Right hindlimb (tissue), 1 donor: ENCODE measurements at places on chromosomes 1 and 21.

- DNase-seq = no peak
Measured at GRCh38 chr1:163933437-163933836, 611.7 kb downstream of the NUF2 start.

- DNase-seq = no peak
Measured at GRCh38 chr1:89887713-89888112, 66.9 kb downstream of the LRRC8D start.

DNA sequence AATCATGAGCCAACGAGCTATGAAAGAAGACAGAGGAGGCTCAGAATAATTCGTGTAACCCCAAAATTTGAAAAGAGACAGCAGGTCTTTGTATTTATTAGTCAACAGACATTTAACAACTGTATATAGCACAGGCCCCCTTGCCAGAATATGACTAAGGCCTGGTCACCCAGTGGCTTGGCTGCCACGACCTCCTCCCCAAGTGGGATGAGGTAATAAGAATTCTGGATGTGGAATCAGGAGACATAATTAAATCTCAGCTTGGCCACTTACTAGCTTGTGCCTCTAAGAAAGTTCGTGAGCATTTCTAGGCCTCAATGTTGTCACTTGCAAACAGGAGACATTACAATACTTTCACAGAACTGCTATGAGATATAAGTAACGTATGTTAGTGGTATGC, 134.2 kb upstream of the TNFSF4 start:
- peak; percentile 27 for DNase-seq

- DNase-seq = no peak
Measured at GRCh38 chr1:14466006-14466405, 132.5 kb upstream of the KAZN start.

DNA sequence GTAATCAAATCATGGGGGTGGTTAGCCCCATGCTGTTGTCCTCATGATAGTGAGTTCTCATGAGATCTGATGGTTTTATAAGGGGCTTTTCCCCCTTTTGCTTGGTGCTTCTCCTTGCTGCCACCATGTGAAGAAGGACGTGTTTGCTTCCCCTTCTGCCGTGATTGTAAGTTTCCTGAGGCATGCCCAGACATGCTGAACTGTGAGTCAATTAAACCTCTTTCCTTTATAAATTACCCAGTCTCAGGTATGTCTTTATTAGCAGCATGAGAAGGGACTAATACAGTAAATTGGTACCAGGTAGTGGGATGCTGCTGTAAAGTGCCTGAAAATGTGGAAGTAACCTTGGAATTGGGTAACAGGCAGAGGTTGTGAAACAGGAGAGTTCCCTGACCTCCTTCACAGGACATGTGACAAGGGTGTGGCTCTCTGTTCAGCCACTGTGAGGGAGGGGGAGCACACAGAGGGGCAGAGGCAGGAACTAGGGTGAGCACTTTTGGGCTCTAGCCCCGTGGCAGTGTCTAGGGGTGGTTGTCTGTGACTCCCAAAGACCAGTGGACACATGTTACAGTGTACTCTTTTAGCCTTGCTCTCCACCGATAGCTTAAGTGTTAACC, 105.3 kb downstream of the BACH1 start:
- no peak for DNase-seq

DNA sequence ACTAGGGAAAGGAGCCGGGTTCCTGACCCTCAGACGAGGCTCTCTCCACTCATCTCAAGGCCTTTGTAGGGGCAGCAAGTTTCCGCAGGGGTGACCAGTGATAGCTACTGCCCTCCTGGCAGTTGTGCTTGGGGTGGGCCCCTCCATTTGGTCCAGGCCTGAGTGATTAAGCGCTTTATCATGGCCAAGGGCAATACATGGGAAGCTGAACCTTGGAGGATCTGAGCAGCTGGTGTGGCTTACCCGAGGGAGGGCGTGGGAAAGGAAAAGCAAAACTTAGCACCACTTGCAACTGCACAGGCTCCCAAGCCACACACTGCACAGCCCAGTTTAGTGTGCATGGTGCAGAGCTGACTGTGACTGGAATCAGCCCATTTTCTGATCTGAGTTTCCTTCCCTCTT, 47.8 kb downstream of the GADD45A start:
- DNase-seq = peak; percentile 63

DNA sequence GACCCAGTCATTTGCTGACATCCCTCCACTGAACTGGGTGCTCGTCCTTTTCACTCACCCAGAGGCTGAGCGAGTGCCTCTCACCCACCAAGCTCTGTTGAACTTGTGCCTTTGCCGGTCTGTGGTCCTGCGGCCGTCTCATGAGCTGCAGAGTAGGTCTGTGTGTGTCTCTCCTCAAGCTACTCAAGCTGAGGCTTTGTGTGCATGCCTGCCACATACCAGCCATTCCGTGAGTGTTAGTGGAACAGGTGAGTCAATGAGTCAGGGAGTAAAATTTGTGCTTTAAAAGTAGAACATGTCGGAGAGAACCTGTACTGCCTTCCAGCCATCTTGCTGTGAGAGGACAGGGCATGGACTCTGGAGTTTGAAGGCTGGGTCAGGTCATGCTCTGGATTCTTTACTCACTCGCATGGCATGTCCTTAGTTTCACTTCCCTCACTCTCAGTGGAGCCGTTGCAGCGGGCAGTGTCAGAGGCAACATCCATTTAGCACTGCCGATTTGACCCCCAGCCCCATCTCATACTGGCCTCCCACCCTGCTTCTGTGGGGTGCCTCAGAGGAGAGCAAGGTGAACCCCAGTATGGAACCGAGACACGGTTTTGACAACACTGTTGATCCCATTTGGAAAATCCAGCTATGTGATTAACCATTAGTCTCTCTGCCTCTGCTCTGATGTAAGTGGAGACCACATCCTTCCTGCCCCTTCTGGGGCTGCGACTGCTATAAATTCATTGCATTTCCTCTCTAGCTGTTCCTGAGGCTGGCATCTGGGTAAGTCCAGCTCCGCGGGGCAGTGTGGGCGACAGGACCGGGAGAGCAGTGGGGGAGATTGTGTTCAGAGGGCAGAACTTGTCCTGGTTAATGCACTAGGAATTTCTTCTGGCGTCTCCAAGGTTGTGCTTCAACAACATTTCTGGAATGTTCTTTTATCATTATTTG, at the start of gene NLRP3:
NLRP3 (plus strand) TSS at position 751 of the 939 bp plus-strand sequence. CDS start 2,628 bp downstream, outside the sequence.
- no peak for DNase-seq

DNA sequence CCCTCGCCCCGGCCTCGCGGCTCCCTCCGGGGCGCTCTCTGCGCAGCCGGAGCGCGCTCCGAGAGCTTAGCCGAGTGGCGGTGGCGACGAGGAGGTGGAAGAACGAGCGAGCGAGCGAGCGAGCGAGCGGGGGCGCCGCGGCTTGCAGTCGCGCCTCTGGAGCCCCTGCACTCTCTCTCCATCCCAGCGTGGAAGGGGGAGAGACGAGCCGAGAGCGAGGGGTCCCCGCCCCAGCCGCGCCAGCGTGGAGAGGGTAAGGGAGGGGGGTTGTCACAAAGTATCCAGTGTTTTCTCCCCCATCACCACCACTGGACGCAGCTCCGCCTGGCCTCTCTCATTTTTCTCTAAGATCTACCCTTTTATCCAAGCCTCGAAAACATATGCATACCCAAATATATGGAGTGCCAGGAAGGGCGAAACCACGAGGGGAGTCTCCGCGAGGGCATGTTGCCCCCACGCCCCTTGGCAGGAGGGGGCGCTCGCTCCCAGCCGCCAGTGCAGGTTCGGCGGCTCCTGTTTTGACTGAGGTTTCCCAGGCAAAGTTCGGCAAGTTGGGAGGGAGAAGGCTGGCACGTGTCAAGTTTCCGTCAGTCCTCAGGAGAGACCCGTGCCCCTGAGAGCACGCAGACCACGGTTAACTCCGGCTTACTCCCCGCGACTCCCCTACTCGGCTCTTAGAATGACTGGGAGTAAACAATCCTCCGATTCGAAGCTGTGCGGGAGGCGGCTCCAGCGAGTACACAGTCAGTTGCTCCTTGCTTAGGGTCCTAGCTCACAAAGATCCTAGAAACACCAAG, 569 bp upstream of the DAB1 start:
- DNase-seq = peak; percentile 36

DNA sequence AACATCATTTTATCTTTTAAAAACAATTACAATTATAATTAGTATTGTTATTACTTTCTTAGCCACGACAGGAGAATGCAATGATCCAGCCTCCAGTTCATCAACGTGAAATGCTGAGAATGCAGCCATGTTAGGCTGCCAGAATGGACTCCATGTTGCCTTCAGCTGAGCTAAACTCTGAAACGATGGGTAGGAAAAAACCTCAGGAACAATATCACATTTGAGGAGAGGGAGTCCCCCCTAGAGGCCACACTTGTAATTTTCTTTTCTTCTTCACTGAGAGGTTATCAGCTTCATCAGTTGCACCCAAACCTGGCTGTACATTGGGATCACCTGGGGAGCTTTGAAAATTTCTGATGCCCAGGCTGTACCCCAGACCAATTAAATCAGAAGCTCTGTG, 34.6 kb upstream of the DNAH14 start:
- no peak for DNase-seq

- DNase-seq = no peak
Measured at GRCh38 chr1:43768168-43768567, 60.8 kb downstream of the ST3GAL3 start.

- no peak for DNase-seq
Measured at GRCh38 chr1:15707239-15707925, 23.3 kb downstream of the PLEKHM2 start.

DNA sequence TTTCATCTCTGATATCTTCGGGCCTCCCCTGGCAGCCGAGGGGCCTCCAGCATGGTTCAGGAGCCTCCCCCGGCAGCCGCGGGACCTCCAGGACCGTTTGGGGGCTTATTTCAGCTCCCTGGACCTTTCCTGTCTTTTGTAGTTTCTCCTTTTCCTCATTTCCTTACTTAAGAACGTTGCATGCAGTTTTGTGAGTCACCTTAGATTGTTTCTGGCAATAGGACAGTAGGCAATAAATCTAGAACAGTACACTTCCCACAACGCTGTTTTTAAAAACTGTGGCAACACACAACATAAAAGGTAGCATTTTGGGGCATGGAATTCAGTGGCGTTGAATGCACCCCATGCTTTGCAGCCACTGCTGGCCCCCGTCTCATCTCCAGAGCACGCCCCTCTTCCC, 24.4 kb downstream of the FAAP20 start:
- no peak for DNase-seq

- no peak for DNase-seq
Measured at GRCh38 chr1:87077959-87078639, 163.7 kb downstream of the HS2ST1 start.

DNA sequence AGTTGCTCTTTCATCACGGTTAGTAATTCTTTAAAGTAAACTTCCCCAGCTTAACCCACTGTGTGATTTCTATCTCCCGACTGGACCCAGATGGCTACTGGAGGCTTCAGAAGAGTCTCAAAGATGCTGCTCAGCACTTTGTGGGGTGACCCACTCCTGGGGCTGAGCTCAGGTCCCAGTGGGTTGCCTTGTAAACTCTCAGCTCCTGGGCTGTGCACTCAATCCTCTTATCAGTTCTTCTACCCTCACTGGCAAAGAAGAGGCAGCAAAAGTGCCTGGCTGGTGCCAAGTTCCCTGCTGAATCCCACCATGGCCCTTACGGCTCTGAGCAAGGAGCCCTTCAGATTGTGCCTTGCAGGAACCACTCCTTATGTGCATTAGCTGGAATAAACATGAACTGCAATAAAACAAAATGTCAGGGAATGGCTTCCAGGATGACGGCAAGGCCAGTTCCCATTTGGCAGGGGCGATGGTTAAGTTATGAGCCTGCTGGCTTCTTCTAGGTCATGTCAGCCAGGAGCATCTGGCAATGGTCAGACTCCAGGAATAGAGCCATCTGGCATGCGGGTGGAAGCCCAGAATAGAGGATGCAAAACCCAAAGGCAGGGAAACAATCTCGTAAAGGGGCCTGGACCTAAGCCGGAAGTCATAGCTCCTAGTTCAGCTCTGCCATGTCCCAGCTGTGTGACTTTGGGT, 6.8 kb downstream of the MYOC start:
- peak; percentile 85 for DNase-seq

- no peak for DNase-seq
Measured at GRCh38 chr1:41138549-41138948, 103.6 kb downstream of the SCMH1 start.

- peak; percentile 68 for DNase-seq
Measured at GRCh38 chr1:151993084-151993733, 450 bp downstream of the S100A10 start.

DNA sequence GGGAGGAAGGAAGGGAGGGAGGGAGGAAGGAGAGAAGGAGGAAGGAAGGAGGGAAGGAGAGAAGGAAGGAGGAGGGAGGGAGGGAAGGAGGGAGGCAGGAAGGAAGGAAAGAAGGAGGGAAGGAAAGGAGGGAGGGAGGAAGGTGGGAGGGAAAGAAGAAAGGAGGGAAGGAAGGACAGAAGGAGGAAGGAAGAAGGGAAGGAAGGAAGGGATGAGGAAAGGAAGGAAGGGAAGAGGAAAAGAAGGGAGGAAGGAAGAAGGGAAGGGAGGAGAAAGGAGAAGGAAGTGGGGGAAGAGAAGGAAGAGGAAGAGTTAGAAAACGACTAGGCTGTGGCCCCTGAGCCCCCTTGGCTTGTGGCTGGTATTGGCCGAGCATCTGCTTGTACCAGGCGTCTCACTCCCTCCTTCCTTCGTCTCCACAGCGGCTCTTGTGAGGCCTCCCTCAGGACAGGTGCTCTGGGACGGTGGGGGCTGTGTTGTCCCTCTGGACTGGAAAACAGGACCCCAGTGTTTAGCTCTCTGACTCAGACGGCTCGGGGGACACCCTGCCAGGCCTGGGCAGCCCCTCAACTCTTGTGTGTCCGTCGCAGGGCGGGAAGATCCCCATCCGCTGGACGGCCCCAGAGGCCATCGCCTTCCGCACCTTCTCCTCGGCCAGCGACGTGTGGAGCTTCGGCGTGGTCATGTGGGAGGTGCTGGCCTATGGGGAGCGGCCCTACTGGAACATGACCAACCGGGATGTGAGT, 36.2 kb upstream of the C1QA start:
- DNase-seq = no peak

DNA sequence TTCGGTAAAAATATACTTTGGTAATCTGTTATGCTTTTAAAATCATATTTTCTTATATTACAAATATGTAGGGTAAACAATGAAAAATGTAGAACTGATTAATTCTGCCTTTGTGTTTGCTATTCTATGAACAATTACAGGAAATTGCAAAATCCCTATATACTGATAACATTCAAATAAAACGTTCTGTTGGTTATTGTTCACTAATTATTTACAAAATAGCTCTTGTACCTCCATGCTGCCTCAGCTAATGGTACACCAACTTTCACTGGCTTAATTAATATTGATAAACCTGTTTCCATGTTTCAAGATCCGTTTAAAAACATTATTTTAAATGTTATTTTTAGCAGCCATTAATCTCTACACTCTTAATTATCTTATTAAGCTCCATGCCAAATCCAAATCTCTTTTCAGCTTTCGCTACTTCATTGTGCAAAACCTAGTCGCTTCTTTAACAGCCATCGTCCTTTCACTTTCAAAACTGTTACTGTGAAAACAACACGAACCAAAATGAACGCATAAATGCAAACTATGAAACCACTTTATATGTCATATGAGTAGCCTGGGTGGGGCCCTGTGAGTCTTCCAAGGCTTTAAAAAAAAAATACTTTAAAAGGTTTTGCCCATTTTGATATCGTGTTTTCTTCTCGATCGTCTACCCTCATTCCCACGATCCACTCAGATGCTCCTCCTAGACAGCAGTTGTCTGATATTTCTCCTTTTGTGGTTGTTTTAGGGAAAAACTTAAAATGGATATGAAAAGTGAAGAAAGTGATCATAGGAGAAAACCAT, 807.1 kb downstream of the USP25 start:
- no peak for DNase-seq
